ENCODE measurements at places on chromosomes 2 and 18.

DNA sequence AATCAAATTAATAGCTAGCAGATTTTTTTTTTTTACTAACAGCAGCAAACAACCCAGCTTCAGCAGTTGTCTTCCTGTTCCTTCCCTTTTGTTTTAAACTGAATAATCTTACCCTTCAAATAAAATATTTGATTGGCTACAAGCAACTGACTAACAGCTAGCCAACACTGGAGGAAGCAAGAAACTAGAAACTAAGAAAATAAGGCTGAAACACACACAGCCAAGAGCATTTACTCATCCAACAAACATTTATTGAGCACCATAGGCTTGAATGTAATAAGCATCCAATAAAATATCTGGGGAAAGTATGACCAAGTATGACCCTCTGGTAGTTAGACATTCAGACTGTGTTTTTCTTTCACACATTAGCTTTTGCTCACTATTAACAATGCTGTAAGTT is 189.2 kb downstream of the CD226 start:
- DNase-seq, result no peak

DNA sequence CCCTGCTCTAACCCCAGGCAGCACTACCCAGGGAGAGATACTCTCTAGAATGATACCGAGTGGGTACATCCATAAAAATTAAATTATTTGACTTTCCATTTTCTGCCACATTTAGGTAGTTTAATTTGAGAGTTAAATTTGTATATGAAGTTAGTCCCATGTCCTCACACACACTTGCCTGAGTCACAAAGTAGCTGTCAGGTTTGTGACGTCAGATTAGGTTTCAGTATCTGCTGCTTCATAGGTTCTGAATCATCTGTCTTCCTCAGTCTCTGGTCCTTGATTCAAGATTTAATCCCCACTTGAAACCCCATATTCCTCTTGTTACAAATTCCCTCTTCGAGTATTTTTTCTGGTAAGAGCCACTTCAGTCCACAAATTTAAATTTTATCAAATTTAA is 738.6 kb upstream of the FAM98A start:
- DNase-seq, result no peak

DNA sequence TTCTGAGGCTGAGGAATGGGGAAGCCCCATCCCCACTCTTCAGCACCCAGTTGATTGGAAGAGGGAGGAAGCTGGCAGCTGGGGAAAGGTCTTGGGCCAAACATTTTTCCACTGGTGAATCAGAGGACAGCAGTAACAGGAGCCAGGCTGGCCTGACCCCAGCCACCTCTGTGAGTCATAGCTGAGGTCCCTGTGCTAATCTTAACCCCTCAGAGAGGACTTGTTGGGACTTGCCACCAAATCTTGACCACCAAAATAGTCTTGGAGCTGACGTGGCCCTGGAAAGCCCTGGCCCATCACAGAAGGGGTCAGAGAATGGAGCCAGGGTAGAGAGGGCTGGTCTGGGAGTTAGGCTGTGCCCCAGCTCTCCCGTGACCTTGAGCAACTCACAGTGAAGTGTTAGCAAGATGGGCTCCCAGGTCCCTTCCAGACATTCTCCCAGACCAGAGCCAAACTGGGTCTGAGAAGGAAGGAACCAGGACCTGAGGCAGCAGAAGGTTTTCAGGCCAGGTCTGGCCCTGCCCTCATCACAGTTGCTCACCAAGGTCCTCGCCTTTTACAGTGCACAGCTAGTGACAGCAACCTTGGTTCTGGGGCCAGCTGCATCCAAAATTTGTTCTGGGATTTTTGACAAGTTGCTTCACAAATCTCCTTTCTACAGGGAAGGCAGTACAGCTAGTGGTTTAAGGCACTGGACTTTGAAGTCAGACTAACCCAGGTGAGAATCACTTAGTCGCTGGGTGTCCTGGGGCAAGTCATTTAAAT is 266.6 kb downstream of the CYP26B1 start:
- peak; percentile 8 for DNase-seq

- peak; percentile 2 for DNase-seq
Measured at GRCh38 chr2:149087751-149088150, 49.3 kb downstream of the LYPD6B start.

GRCh38 chr2:2182551-2183071 is 148.5 kb downstream of the MYT1L start:
- DNase-seq, result no peak

DNA sequence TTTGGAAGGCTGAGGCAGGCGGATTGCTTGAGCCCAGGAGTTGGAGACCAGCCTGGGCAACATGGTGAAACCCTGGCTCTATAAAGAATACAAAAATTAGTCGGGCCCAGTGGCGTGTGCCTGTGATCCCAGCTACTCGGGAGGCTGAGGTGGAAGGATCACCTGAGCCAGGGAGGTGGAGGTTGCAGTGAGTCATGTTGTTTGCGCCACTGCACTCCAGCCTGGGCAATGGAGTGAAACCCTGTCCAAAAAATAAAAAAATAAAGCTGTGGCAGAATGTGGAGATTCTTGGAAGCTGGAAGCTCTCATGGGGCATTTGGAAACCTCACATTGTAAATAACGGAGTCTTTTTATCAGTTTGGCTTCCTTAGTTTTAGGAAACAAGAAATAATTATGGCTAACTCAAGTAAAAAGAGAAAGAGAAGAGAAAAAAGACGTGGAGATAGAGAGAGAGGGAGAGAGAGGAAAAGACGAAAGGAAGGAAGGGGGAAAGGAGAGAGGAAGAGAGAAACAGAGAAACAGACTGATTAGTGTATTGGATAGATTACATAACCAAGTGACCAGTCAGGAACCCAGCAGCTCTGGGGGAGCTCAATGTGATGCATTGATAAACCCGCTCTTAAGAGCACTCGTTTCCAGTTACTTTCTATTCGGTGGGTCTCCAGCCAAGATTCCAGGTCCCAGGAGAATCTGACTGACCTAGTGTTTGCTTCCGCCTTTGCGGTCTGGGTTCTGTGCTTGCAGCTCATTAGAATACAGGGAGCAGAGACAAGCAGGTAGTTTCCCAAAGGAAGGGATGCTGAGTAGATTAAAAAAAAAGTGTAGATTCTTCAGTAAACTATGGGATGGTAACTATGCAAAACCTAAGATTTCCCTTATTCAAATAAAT is 1.1 kb upstream of the SPAST start:
- DNase-seq, result peak; percentile 54

- DNase-seq, result no peak
Measured at GRCh38 chr2:72211350-72211749, 63.7 kb upstream of the CYP26B1 start.

DNA sequence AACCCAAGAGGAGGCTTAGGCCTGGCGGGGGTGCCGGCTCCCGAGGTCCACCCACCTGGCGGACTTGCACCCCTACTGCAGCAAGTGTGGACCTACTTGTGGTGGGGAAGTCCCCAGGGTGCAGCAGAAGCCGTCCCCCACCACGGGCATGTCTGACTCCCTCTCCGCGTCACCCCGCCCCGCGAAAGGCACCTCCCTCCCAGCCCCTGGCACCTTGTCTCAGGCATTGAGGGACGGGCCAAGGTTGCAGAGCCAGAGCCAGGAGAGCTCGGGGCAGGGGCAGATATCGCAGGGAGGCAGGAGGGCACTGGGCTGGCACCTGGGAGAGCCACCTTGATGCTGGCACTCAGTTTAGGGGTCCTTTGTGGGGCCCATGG is 19.0 kb downstream of the CROCC2 start:
- no peak for DNase-seq

GRCh38 chr18:24585996-24586566 is 125.6 kb downstream of the HRH4 start:
- no peak for DNase-seq

DNA sequence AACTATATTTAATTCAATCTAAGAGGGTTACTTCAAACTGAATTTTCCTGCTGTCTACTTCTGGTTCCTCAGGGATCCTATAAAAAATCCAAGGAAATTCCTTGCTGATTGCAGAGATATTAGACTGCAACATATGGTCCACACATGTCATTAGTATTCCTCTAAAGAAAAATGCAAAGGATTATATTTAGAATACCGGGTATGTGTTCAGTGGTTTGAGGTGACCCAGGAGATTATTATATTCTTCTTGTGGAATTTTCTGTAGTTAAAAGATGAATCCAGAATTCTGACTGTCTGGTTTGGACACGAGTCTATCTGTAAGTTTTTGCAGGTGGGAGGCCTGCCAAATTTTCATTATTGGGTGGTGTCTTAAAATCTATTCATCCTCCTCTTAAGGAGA is 18.2 kb downstream of the HOXD1 start:
- DNase-seq, result no peak

DNA sequence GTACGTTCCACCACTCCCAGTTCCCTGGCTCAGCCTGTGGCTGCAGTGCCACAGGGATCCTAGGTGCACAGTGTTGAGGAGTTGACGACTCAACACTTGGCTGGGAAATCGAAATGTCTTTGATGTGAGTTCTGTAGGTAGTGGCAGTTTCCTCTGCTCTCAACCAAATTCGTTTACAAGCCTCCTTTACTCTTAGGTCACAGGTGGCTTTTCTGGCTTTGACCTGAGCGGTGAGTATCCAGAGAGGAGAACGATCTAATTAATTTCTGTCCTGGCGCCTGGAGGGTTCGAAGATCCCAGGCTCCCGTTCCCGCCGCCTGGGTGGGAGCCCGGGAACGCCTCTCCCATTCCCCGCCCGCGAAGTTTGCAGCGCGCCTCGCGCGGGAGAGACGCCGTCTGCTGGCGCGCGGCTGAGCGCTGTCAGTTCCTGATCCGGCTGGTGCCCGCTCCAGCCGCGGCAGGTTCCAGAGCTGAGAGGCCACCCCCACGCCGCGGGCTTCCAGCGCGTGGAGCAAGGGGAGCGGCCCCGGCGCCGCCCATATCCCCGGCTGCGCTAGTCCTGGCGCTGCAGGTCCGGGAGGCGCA is at the start of gene LAMA3:
Gene LAMA3, plus strand, starts transcription at position 423 of the 585 bp plus-strand sequence. CDS start 231 bp downstream, outside the sequence.
- DNase-seq, result no peak

- DNase-seq, result no peak
Measured at GRCh38 chr2:164306872-164307271, 314.4 kb downstream of the GRB14 start.

- DNase-seq, result no peak
Measured at GRCh38 chr18:38427234-38427633, 861.6 kb upstream of the CELF4 start.

- no peak for DNase-seq
Measured at GRCh38 chr18:70333757-70334156, 44.9 kb downstream of the SOCS6 start.

DNA sequence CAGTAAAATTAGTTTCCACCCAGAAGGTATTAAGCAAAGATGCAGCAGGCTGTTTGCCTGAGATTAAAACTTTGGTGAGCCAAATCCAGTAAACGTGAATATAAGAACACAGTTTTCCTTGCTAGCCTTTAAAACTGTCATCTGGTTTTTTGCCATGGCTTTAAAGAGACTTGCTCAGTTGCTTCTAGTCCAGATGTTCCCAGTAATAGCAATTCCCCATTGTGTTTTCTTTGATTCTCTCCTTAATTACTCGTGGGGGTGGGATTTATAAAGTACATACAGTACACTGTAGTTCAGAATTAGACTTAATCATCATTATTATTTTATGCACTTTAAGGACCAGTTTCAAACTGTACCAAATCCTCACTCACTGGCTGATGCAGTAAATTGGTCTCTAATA is 303.5 kb upstream of the ZNF804A start:
- no peak for DNase-seq

DNA sequence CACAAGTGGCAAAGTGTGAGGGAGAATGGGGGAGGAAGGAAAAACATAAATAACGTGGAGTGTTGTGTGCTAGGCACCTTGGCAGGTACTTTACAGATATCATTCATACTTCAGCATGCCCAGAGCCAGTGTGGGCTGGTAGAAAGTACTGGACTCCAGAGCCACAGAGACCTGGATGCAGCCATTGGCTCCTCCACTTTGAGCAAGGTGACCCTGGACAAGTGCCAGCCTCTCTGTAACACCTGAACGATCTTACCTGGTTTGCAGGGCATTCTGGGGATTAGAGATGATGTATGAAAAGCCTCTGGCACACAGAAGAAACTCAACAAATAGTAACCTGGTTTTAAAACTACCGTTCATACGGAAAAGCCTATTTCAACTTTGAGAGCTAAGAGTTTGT is 6.3 kb downstream of the LOXHD1 start:
- no peak for DNase-seq

DNA sequence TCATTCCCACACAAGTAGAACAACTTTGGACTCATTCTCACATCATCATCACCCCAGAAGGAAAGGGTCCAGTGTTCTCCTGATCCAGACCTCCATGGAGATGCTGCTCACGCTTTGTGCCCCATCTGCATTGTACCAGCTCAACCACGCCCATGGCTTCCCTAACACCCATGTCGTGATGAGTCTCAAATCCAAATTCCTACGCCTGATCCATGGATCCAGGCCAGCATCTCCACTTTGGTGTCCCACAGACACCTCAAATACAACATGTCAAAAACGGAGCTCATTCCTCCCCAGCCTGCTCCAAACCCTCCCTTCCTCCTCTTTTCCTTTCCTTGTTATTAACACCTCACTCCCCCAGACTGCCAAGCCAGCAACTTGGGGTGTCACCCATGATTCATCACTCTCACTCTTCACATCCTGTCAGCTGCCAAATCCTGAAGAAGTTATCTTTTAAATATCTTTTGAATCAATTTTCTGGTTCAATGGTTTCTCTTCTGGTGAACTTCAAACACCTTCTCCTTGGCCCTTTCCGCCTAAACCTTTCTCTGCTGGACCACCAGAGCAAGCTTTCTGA is 30.2 kb upstream of the FAM124B start:
- no peak for DNase-seq

DNA sequence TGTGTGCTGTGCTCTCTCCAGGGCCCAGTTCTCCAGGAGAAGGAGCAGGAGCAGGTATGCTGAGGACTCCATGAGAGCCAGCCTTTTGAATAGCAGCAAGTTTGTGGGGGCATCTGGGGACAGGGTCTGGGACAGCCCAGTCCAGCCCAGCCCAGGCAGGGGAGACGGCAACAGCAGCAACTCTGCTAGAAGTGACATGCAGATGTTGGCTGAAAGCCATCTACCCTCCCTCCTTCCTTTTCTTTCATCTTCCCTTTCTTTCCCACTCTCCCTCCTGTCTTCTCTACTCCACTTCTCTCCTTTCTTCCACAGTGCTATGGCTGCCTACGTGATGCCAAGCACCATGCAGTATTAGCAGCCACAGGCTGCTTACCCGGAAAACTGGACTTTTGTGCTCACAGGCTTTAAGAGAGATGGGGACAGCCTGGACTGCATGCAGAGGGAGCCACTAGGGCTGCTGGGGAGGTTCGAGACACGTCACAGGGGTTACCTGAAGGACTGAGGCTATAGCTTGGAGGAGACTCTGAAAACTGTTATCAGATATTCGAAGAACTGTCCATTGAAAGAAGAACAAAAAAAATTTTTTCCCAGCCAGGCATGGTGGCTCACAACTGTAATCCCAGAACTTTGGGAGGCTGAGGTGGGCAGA is 23.8 kb upstream of the YWHAQ start:
- DNase-seq, result no peak
